ENCODE measurements at places on chromosomes 5 and 9. TPM values are rescaled to one million over a fixed set of nuclear protein-coding genes. Genes with fewer than 3 reads are reported as not detected.

DNA sequence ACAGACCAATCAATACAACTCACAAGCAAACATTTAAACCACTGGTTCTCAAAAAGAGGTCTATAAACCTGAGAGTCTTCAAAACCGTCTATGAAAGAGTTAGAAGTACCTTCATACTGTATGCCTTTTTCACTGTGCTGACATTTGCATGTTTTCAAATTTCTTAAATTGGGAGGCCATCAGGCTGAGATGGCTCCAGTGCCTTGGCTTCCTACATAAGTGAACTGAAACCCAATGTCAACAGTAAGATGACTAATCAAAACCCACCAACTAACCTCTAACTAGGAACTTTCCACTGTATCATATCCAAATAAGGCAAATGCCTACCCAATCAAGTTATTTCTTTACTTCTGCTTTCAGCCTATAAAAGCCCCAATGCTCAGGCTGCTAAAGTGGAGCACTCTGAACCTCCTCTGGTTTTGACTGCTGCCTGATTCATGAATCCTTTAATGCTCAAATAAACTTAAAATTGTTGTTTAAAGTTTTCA lies 35.1 kb downstream of the FAM13B start:
- no peaks in the 10 kb centered on the region for H3K4me1 ChIP-seq
- peaks cover 13% of the 10 kb centered on the region for H3K36me3 ChIP-seq
- H3K27me3 ChIP-seq: no peaks in the 10 kb centered on the region
- DNase-seq: no peak
- H3K27ac ChIP-seq: no peak overlapping the region

- no peaks in the 10 kb centered on the region for H3K4me1 ChIP-seq
- DNase-seq: no peak
- H3K27ac ChIP-seq: no peak overlapping the region
These were observed 81.8 kb downstream of the ARRDC3 start for GRCh38 chr5:91301106-91301846.

DNA sequence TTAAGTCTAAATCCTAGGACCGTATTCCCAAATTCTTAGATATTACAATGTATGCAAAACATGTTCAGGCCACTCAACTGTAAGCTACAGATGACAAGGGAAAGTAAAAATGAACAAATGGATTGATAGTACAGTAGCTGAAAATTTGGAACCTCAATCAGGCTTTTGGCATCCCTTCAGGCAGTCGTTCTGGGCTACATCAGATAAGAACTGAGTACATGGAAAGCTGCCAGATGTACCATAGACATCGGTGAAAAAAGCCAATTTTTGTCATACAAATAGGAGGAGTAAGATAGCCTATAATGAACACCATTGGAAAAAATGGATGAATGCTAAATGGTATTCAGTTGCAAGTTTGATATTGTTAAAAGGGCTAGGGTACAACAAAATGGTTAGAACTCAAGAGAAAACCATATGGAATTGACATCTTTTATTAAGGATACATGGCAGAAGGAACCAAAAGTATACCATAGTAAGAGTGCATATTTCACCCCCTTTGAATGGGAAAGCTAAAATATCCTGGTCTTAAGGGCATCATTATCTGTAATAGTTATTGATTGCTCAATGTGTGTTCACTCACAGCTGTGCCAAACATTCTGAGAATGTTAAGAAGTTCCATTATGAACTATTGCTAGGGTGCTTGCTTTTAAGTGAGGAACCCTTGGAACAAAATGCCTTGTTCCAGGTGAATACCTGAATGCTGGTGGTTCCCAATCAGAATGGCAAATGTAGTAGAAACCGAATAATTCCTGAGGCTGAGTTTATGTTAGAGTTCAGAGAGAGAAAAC lies 86.4 kb downstream of the NR3C1 start:
- no peaks in the 10 kb centered on the region for H3K36me3 ChIP-seq
- no peaks in the 10 kb centered on the region for H3K27me3 ChIP-seq
- no peak for DNase-seq
- H3K27ac ChIP-seq: no peak overlapping the region
- no peaks in the 10 kb centered on the region for H3K4me1 ChIP-seq
- no peak overlapping the region for H3K4me3 ChIP-seq

JAKMIP2 gene
- 4.3 TPM for total RNA-seq

N4BP3 gene
- total RNA-seq: 107 TPM

Measured in endothelial cell (in vitro differentiated cells).